Hippocampal formation (tissue), 2 donors: ENCODE measurements at places on chromosomes 3 and 15.

DNA sequence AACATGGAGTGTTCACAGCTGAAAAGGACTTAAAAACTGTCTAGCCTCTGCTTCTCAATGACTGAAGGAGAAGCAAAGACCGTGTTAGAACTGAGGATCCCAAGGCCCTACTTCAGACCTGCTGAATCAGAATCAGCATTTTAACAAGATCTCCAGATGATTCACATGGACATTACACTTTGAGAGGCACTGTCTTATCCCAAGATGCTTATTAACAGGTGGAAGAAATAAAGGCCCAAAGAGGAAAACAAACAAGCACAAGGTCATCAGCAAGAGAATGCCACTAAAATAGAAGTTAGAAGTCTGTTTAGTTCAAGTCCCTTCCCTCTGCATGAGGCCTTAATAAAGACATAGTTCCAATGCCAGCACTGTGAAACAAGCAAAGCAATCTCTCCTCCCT, 191.4 kb upstream of the BCL6 start:
- DNase-seq: no peak

DNA sequence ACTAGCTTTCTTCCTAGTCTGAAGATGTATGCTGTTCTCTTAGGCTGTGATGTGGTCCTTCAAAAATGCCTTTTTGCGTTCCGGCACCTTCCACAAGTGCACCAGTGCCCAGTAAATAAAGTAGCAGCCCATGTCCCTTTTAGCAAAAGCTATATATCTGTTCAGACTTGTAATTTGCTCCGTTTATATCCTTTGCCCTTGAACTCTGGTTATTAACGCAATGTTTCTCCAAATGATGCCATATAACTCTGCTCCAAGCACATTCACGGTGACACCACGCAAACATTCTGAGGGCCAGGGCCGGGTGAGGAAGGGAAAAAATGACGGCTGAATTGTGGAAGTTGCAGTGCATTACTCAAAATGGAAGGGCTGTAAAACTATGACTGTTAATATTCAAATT, 1001.1 kb upstream of the NR2F2 start:
- DNase-seq: no peak

DNA sequence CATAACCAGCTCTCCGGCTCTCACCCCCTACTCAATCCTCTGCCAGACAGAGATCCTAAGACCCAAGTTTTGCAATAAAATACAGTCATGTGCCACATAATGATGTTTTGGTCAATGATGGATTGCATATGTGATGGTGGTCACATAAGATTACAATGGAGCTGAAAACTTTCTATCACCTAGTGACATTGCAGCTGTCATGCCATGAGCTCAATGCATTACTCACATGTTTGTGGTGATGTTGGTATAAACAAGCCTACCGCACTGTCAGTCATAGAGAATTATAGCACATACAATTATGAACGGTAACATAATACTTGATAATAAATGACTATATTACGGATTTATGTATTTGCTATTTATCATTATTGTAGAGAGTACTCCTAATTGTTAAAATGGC, 26.9 kb upstream of the SAMMSON start:
- no peak for DNase-seq

DNA sequence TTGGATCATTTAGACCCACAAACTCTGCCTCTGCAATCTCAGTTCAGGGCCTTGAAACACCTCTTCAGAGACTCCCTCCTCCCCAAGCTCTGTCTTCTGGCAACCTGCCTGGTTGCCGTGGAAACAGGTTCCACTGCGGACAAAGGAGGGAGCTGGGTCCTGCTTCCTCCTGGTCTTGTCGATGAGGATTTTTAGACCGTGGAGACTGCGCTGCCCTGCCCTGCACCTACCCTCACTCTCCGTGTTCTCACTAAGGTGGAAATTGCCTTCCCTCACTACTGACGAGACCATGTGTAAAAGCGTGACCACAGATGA, at the start of gene RTP1:
Gene RTP1 (plus strand): TSS at position 152 of the 315 bp plus-strand sequence. CDS start 30 bp downstream, at position 182.
- no peak for DNase-seq

DNA sequence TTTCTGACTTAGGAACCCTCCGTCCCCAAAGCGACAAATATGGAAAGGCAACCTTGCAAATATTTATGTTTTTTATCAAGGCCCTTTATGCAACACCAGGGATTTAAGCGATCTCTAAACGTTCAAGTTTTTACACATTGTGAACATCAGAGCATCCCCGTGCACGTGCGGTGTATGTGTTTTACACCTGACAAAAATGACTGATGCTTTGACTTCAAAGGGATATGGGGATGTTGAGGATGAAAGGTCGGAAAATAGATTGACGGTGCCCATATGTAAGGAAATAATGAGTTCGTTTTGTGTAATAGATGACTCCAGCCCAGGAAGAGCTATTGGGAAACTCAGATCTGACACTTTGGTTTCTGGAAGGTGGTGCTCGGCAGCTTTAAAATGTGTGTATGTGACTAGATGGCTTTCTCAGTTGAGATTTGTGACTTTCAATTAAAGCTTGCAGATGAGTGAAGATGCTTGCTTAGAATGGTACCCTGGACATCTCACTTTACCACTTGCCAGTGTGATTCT, 866 bp downstream of the SLC49A4 start:
- DNase-seq: no peak

- no peak for DNase-seq
Measured at GRCh38 chr3:105417525-105418289, 51.0 kb downstream of the ALCAM start.

GRCh38 chr3:155948476-155948875, 78.0 kb downstream of the GMPS start:
- no peak for DNase-seq

DNA sequence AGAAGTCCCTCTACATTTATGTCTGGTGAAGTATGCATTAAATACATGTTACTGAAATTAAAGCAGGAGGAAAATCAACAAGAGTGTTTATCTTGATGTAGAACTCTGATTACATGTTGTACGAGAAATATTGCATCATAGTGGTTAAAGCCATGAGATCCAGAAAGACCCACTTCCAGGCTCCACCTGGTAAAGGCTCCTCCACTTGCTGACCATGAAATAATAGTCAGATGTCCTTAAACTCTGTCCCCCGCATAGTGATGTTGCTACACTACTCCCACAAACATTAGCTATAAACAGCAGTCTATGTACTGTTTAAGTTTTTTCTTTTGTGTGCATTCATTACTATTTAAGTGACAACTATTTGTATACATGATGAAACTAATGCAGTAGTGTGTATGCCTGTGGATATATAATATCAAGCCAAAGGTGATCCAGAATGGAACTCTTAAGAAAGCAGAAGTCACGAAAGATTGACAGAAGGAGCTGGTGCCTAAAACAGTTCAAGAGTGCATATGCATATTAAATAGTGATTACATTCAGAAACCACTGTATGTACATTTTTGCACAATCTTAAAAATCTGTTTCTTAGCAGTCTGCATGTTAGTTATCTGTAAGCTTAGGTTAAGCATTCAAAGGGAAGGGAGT, 264.4 kb upstream of the KCNMB2 start:
- no peak for DNase-seq

DNA sequence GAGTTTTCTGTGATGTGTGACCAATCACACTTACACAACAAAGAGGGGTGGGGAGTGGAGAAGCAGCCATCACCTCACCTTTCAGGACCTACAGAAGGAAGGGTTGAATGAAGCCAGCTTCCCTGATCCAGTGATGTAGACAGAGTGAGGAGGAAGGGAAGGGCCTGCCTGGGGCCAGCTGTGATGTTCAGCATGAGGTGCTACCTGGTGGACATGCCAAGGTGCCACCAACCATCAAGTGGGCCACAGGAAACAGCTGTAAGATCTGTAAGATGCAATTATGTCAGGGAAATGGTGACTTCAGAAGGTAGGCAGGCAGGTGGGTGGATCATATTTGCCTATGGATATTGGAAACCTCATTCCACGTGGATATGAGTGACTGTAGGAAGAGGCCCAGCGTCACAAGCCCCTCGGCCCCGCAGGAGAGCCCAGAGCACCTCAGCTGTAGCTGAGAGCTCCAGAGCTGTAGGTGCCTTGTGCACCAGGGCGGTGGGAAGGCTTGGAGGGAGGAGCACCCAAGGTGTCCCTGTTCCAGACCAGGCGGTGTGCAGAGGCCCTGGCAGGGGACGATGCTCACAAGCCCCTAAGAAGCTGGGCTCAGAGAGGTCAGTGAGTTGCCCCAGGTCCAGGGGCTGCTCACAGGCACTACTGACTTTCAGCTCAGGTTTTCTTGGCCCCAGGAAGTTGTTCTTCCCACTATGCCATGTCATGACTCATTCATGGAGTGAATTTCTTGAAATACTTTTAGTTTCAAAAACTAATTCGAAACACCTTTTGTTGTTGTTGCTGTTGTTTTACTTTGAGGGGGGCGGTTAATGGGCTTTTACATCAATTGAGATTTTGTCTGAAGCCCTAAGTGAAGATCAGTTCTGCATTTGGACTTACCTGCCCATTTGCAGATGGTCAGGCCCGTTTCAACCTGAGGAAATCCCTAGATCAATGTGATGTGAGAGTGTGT, 94.2 kb upstream of the ALDH1A3 start:
- no peak for DNase-seq

DNA sequence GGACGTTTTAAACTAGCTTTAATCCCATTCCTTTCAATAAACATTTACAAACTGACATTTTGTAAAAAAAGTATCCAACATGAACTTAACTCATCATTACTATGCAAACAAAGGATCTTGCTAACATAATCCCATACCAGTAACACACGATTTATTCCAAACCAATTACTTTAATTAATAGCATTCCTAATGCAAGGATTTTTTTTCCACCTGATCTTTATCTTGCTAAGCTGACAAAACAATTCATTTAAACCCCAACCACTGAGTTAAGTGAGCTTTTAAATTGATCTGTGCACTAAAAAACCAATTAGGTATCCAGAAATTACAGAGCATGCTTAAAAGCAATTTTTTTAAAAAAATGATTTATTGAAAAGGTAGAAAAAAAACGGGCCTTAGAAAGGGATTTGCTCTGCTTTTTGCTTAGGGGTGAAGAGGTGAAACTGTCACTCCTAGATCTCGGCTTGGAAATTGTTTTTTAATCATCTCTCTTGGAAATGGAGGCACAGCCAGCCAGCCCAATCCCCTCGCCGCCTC, 1.2 kb downstream of the SH3BP5 start:
- no peak for DNase-seq

DNA sequence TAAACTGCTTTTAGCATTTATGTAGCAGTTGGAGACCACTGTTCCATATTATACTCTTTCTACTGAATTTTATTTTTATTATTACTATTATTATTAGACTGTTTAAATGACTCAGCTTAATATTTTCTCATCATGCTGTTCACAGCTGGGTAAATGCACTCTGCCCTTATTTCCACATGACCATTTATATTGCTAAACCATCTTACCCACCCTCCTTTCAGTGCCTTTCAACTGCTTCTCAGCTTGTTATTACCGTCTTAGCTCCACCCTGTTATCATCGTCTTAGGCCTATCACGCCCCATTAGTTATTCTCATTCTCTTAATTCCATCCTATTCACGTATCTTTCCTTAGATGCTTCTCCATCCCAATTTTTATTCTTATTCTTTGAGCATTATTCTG, 212.6 kb downstream of the GAP43 start:
- DNase-seq: no peak

GRCh38 chr3:140341203-140341602, 336.7 kb upstream of the TRIM42 start:
- DNase-seq: no peak

DNA sequence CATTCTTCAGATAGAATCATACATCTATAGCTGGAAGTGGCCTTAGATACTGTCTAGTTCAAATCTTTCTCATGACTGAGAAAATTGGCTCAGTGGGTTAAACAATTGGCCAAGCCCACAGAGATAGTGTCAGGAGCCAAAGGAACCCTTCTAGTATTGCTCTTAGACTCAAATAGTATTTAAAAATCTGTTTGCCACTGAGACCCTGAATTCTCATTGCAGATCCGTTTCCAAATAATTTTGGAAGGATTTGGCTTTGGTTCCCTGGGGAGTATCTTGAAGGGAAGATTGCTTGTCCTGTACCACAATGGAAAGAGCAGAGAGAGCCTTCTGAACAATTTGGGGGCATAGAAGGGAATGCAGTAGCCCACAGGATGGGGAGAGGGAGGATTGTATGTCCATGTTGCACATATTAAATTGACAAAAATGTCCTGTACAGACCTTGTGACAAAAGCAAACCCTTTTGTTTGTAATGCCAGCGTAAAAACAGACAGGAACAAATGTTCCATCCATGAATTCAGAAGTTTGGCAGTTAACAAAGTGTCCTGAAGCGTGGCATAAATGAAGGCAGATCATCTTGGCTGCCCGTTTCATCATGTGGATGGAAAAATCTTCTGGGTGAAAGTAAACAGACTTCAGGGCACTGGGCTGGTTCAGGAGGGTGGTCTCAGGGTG, 156.4 kb upstream of the RASGRP1 start:
- DNase-seq: no peak

DNA sequence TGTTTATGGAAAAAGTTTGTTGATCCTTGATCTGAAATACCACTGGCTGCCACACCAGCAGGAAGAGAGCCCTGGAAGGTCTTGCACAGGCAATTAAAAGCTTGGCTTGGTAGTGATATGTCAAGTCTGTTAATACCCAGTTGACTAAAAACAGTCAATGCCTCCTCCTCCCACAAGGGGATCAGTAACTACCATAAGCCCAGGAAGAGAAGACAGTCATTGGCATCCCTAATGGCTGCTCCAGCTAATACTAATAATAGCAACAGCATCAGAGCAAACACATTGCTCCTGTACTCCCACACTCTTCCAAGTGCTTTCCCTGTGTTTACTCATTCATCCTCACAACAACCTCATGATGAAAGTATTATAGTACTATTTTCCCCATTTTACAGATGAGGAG, 528.6 kb downstream of the TAFA4 start:
- no peak for DNase-seq

DNA sequence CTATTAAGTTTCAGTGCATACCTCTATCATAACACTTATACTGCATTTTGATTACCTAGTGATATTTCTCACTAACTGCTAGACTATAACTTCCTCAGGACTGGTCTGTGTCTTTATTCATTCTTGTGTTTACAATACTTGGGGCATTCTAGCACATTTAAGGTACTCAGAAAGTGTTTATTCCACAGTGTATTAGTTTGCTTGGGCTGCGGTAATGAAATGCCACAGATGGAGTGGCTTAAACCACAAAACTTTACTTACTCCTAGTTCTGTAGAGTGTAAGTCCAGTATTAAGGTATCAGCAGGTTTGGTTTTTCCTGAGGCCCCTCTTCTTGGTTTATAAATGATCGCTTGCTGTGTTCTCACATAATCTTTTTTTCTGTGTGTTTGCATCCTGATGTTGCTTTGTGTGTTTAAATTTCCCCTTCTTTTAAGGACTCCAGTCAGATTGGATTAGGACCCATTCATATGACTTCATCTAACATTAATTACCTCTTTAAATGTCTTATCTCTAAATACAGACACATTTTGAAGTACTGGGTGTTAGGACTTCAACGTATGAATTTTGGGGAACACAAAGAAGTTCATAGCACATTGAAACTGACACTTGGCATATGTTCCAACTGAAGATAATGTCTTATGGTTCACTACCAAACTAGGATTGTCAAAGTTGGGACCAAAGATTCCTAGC, 23.9 kb downstream of the RNF111 start:
- DNase-seq: no peak

GRCh38 chr3:76310667-76311066, 525.3 kb upstream of the ZNF717 start:
- DNase-seq: no peak

- no peak for DNase-seq
Measured at GRCh38 chr15:46408312-46408711, 773.5 kb downstream of the SQOR start.

- DNase-seq: no peak
Measured at GRCh38 chr15:56175788-56176187, 67.9 kb downstream of the RFX7 start.
